Activated T-helper 1 cell treated with anti-CD3 and anti-CD28 coated beads, Interleukin-2, amount 50 U/mL, for 16 hours (primary cell): ENCODE measurements at places on chromosomes 2 and 18.
A peak's percentile ranks its signal among the peaks of the same experiment; 100 is the strongest.

DNA sequence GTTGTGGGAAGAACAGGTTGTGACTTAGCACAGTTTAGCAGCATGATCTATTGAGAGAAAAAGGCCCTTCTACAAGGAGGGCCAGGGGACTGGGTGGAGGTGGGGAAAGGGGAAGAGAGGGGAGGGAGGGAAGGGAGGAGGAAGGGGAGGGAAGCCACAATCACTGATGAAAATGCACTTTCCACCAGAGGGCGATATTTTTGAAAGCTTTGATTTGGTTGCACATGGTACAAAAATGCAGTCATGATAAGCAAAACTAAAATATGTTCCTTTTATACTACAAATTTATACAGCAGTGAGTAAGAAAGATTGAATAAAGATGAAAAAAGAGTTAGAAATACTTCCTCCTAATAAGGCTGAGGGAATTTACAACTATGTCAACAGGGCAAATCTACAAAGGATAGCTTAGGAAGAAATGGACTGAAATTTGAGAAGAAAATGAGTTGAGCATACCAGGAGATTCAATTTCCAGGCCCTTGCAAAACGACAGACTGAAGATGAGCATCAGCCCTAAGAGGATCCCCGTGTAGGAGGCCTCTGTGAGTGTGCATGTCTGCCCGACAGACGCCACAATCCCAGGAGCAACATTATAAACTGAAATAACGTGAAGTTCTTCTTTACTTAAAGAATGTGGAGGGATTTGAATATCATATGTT lies 17.2 kb downstream of the SH3YL1 start:
- no peak for DNase-seq

DNA sequence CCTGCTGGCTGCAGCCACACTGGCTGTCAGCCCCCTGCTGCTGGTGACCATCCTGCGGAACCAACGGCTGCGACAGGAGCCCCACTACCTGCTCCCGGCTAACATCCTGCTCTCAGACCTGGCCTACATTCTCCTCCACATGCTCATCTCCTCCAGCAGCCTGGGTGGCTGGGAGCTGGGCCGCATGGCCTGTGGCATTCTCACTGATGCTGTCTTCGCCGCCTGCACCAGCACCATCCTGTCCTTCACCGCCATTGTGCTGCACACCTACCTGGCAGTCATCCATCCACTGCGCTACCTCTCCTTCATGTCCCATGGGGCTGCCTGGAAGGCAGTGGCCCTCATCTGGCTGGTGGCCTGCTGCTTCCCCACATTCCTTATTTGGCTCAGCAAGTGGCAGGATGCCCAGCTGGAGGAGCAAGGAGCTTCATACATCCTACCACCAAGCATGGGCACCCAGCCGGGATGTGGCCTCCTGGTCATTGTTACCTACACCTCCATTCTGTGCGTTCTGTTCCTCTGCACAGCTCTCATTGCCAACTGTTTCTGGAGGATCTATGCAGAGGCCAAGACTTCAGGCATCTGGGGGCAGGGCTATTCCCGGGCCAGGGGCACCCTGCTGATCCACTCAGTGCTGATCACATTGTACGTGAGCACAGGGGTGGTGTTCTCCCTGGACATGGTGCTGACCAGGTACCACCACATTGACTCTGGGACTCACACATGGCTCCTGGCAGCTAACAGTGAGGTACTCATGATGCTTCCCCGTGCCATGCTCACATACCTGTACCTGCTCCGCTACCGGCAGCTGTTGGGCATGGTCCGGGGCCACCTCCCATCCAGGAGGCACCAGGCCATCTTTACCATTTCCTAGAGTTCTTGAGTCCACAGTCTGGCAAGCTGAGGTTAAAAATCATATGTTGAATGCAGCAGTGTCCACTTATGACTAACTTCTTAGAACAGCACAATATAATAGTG lies 741 bp downstream of the GPR148 start:
- DNase-seq, result no peak

- no peak for DNase-seq
Measured at GRCh38 chr2:33372940-33373553, 103.4 kb upstream of the RASGRP3 start.

- DNase-seq, result no peak
Measured at GRCh38 chr2:129752176-129752575, 227.3 kb upstream of the RAB6C start.

GRCh38 chr18:26706911-26707351 lies 158.6 kb downstream of the AQP4 start:
- no peak for DNase-seq

DNA sequence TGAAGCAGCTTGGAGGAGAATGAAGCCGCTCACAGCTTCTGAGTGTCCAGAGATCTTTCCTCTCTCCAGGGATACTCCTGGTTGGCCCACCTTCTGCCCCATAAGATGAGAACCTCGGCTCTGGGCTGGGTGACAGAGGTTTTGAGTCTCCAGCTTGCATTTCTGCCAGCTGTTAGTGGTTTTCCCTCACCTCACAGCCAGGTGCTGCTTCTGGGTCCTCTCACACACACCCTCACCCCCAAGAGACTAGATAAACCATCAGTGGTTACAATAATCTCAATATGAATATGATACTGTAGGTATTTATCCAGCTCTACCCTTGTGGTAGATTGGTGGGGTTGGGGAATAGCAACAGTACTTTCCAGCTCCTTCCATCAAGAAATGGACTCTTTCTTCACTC lies 161.7 kb upstream of the SIX3 start:
- DNase-seq, result no peak

DNA sequence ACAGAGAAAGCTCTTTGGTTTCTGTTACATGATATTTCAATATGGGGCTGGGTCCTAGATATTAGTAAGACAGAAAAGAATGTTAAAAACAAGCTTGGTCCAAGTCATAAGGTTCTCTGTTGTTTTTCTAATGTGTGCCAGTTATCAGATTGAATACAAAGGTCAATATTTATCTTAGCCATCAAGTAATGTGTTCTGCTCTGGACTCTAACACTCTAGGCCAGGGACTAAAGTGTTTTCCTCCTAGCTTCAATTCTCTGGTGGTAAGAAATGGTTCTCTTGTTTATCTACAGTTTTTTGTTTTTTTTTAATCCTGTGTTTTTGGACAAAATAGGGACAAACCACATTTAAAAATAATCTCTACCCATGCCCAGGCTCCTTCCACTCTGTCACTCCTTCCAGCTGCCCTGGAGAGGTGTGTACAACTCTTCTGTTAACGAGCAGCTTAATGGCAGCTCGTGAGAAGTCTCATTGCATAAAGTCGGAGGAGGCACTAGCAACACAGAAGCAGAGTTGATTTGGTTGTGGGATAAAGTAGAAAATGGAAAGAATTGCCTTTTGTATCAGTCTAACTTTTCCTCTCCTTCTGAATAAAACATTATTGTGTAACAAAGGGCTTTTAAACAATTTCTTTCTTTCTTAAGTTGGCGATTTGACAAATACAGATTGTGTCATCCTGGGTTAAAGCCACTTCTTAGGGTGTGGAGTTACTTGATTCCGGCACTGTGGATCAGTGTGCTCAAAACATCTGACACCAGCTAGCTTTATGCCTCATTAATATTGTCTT lies 8.0 kb upstream of the SESTD1 start:
- DNase-seq, result no peak

DNA sequence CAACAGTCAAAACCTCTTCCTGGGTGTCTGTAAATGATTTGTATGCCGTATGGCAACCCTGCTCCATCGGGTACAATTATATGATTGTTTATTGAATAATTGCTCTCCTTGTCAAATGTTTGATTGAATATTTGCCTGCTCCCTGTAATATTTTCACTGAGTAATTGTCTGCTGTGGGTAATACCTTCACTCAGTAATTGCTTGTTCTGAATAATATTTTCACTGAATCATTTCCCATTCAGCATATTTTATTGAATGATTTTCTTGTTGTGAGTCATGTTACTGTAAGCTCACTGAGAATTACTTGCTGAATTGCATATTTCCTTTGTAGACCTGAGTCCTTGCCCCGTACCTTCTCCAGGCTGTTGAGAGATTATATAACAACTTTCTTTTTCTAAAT lies 535.2 kb downstream of the METTL4 start:
- no peak for DNase-seq

GRCh38 chr2:16625201-16625729 lies 40.4 kb downstream of the CYRIA start:
- DNase-seq, result no peak

DNA sequence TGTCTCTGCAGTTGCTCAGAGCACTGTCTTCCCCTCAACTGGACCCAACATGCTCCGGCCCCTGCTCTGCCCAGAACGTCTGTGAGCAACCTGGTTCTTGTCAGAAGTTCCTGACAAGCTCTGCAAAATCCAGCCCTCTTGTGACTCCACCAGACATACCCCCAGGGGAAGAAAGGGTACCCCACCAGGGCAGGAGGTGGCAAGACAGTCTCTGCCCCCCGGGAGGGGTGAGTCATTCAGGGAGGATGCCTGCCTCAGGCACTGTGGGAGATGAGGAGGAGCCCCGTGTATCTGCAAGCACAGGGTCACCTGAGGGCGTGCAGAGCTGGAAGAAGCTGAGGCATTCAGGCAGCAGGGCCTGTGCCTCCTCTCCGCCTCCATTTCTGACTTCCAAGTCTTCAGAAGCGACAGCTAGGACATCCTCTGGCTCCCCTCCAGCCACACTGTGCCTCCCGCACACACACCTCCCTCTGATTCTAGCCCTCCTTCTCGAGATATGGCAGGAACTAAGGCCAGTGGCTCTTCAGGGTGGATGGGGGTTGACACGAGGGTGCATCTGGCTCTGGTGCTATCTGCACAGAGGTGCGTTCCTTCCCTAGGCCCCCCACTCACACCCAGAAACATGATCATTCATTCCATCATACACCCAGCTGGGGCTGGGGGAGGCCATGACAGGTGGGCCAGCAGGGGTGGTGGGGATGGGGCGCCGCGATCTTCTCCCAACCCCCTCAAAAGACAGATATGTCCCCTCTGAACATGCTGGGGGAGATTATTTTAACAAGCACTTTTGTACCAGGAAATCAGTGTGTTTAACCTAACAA lies 222.2 kb downstream of the CYP26B1 start:
- DNase-seq, result no peak

DNA sequence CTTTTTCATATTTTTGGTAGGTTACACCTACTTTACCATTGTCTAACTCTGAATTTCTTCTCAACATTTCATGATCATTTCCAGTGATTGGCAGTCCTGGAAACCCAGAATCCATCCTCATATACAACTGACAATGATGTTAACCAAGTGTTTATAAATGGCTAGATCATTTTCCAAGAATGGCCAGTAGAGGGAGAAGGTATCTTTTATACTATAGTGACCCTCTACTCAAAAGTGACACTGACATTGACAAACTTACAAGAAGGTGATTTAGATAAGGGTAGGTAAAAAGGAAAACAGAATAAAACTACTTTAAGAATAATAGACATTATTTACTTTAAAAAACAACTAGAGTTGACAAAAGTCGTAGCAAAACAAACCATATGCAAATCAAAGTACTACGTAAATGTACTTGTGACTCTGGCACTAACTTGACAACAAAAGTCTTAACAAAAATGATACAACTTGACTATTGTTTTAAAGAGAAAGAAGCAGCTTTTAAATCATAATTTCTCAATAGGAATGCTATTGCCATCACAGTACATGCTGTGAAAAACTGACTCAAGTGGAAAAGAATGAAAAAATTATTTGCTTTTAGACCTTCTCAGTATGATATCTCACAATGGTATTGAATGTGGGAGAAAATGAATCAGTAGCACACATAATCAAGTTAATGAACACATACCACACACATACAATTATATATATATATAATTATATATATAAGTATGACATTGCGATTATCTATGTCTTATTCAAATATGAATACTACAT lies 76.6 kb upstream of the GRB14 start:
- no peak for DNase-seq

DNA sequence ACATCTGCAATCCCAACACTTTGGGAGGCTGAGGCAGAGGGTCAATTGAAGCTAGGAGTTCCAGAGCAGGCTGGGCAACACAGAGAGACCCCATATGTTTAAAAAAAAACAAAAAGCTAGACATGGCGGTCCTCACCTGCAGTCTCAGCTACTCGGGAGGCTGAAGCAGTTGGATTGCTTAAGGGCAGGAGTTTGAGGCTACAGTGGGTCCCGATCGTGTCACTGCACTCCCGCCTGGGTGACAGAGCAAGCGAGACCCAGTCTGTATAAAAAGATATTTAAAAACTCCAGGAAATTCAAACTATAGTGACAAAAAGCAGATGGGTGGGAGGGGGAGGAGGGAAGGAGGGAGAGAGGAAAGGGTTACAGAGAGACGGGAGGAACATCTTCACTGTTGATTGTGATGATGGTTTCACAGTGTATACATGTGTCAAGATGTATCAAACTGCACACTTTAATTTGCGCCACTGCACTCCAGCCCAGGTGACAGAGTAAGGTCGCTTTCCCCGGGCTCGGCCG lies 942 bp upstream of the ZNF236 start:
- DNase-seq, result no peak

DNA sequence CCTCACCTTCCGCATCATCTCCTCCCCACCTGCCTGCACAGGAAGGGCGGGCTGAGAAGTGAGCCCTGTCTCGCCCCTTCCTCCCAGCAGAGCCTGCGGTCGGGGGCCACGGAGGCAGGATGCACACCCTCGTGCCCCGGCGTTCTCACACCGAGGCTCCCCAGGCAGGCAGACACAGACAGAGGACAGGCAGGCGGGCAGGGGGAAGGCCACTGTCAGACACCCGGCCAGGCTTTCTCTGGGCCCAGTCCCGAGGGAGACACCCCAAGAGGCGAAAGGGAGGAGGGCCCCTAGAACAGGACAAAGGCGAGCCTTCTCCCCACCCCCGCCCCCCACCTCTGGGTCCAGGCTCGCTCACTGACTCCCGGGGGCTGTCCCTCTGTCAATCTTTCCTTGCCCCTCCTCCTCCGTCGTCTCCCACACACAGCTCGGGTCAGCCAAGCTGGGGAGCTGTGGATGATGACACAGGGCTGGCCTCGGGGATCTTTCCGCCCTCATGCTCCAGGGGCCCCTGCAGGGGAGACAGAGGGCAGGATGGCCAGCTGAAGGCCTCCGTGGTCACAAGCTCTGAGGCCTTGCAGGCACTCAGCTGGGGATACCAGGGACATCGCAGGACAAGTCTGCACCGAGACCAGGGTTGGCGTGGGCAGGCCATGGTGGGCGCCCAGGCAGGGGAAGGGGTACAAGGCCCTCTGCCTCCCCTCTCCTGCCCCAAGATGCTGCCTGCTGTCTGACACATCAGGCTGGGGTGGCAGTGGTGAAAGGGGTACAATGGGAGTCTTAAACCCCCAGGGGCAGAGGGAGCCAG lies 24.9 kb downstream of the BIN1 start:
- peak; percentile 65 for DNase-seq

- DNase-seq, result no peak
Measured at GRCh38 chr2:41495050-41495449, 552.8 kb upstream of the PKDCC start.

GRCh38 chr18:27164905-27165304 lies 20.2 kb downstream of the CHST9 start:
- DNase-seq, result no peak

GRCh38 chr2:230318190-230319121 lies 8.5 kb upstream of the SP140L start:
- DNase-seq, result no peak
